Naive thymus-derived CD8-positive, alpha-beta T cell (primary cell): ENCODE measurements at places on chromosomes 4 and X. TPM values are rescaled to one million over a fixed set of nuclear protein-coding genes. Genes with fewer than 3 reads are reported as not detected.

Gene BMPR1B
- not detected for polyA plus RNA-seq

Gene MMGT1
- 8.3 TPM for polyA plus RNA-seq

- DNase-seq, result no peak
- H3K4me1 ChIP-seq, result peaks cover 62% of the 10 kb centered on the region
- peaks cover 4% of the 10 kb centered on the region for H3K36me3 ChIP-seq
- H3K4me3 ChIP-seq, result peak overlapping the region; percentile 97
Observed at GRCh38 chr4:2812612-2813354, 19.9 kb downstream of the SH3BP2 start.

GRCh38 chrX:131917588-131917987 lies 105.5 kb upstream of the STK26 start:
- H3K4me3 ChIP-seq, result no peak overlapping the region
- H3K27me3 ChIP-seq, result no peaks in the 10 kb centered on the region
- no peaks in the 10 kb centered on the region for H3K4me1 ChIP-seq
- no peaks in the 10 kb centered on the region for H3K36me3 ChIP-seq

DNA sequence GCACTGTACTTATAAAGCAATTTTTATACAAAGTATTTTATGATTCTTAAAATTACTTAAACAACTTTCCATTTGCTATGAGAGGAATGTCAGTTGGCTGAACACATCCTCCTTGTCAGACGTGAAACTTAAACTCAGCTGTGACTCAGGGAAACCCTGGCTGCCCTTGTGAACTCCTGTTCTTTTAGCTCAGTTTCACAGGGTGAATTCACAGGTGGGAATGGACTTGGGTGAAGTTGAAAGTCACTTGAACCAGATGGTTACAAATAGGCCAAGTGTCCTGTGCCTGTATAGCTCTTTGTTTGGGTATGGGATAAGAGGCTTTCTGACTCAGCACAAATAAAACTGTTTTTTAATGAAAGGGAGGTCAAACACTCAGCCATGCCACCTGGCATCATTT lies 67.4 kb upstream of the FAM47B start:
- H3K27ac ChIP-seq, result no peak overlapping the region
- no peak overlapping the region for H3K4me3 ChIP-seq
- H3K4me1 ChIP-seq, result no peaks in the 10 kb centered on the region
- no peaks in the 10 kb centered on the region for H3K27me3 ChIP-seq
- DNase-seq, result no peak
